Spinal cord (tissue), 10 donors: ENCODE measurements at places on chromosomes 13 and 19.

DNA sequence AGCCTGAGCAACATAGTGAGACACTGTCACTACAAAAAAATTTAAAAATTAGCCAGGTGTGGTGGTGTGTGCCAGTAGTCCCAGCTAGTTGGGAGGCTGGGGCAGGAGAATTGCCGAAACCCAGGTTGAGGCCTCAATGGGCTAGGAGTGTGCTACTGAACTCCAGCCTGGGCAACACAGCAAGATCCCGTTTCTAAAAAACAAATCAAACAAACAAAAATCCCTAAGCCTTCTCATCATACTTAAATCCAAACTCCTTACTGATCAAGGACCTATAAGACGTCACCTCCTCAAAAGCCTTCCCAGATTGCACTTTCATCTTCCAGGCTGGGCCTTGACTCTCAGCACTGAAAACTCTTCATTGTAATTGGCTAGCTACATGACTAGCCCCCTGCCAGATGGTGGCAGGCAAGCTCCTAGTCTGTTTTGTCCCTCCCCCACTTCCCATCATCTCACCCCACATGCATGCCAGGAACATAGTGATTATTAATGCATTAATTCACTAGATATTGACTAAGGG, 17.5 kb upstream of the NANOS3 start:
- no peak for DNase-seq

DNA sequence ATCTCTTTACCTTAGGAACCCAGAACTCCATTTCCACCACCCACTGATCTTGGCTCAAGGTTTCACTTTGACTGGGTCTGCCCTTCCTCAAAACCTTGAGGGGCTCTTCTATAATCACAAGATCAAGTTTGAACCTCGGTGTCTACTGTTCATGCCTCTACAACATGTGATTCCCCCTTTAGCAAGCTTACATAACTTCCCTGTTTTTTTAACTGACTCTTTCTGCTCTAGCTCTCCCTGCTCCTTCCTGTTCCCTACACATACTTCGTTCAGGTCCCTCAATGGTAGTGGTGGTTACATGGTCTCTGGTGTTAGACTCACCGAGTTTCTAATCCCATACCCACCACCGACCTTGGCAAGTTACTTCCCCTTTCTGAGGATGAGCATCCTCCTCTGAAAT, 26.7 kb downstream of the CEACAM8 start:
- DNase-seq, result no peak

DNA sequence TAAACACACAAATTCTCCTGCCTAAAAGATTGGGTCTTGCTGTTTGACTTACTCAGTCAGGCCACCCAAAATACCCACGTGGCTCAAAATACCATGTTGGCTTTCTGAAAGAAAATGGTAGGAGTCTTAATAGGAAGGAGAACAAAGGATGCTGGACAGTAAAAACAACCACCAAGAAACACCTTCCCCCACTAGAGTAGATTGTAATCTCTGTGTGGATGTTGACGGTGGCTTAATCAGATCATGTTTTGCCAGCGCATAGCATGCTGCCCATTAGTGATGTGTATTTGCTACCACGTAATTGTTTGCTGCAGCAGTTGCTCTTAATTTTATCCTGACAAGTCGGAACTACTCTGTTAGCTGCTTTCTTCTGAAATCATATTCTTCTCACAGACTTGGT, 1229.3 kb upstream of the SLC10A2 start:
- no peak for DNase-seq

GRCh38 chr13:92259523-92259922, 861.1 kb downstream of the GPC5 start:
- DNase-seq, result no peak

GRCh38 chr19:48175578-48175977, 5.1 kb downstream of the ZSWIM9 start:
- no peak for DNase-seq

GRCh38 chr19:55369653-55370304, 484 bp downstream of the IL11 start:
- DNase-seq, result no peak

- DNase-seq, result no peak
Measured at GRCh38 chr13:66623129-66623820, 606.9 kb downstream of the PCDH9 start.

- no peak for DNase-seq
Measured at GRCh38 chr19:17306285-17306714, 628 bp downstream of the MRPL34 start.

DNA sequence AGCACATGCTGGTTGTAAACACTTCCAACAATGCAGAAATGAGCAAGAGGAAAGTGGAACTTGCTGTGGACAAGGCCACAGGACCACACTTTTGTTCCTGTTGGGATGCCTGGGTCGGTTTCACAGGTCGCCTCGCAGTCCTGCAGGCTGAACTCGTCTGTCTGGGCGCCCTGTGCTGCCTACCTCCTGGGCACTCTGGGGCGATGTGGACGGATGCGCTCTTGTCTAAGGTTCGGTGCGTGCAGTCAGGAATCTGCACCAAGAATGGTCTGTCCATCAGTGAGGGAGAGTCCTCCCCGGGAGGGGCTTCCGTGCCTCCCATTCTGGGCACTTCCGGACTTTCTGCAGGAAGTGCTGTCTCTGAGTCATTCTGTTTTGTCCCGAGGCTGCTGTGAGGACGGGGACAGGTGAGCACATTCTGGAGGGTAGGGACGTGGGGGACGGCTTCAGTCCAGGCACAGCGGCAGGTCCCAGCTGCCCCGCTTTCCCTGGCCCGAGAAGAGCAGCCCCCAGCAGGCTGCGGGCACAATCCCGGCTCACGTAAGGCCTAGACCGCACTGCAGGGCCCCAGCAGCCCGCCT, 24.1 kb upstream of the SLITRK1 start:
- no peak for DNase-seq

- no peak for DNase-seq
Measured at GRCh38 chr13:113192902-113193301, 15.6 kb downstream of the PCID2 start.

- peak; percentile 97 for DNase-seq
Measured at GRCh38 chr19:35869327-35870123, 1.2 kb downstream of the APLP1 start.

- no peak for DNase-seq
Measured at GRCh38 chr19:47446534-47447469, 24.9 kb downstream of the SLC8A2 start.

- DNase-seq, result no peak
Measured at GRCh38 chr19:5804516-5805461, at the start of gene NRTN. Gene NRTN, plus strand, starts transcription at chr19:5805067. Its CDS starts 19,099 bp downstream, at chr19:5824166.

DNA sequence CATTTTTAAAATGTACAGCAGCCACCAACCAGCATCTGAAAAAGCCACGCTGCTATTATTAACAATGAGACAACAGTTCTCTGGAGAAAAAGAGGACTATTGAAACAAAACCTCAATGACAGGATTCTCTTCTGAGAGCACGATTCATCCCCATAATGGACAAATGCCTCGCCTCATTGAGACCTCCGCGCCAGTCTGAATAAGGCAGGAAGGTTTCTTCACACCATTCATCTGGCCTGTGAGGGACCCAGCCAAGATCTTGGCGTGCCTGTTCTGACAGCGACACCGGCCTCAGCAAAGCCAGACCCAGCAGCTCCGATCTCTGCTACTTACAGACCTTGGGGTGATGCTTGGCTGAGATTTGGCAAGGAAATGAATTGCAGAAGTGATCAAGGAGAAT, 14.8 kb downstream of the SMIM7 start:
- DNase-seq, result no peak

GRCh38 chr13:32616883-32617511, 30.7 kb downstream of the PDS5B start:
- no peak for DNase-seq

GRCh38 chr13:105814902-105815250, 720.6 kb downstream of the EFNB2 start:
- no peak for DNase-seq
